ENCODE measurements at places on chromosomes 4 and X.

DNA sequence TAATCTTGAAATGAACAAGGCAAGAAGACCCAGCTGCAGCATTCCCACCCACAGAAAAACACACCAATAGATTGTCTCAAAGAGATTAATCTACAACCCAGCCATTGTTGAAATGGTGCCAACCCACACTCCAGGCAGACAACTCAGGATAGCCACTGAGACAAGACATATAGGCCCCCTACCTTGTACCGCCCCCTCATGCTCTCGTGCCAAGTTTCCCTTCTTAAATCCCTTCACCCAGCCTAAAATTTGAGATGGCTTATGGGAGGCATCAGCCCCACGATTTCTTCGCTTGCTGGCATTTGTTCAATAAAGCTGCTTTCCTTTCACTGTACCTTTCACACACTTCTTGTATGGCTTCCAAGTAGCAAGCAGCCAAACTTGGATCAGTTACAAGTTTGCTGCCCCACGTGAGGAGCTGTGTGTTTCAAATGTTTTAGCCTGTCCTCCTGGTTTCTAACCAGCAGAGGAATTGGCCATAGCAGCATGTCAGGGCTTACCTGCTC, 1754.1 kb downstream of the C4orf33 start:
- peak; percentile 3 for DNase-seq

DNA sequence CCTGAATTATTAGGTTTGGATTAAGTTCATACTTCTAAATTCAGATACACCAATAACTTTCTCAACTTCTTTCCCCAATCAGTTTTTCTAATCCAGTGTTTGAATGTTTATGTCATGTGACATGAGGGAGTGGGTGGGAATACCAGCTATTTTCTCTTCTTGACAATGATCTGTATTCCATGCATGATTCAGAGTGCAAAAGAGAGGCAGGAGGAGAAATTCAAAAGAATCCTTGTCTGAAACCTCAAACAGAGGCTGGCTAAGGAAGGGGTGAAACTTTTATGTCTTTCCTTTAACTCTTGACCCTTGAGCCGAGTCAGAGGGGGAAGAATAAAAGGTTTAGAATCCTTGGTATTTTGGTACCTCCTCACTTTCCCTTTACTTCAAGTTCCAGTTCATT, 544.7 kb downstream of the SPRY1 start:
- DNase-seq, result peak; percentile 29

DNA sequence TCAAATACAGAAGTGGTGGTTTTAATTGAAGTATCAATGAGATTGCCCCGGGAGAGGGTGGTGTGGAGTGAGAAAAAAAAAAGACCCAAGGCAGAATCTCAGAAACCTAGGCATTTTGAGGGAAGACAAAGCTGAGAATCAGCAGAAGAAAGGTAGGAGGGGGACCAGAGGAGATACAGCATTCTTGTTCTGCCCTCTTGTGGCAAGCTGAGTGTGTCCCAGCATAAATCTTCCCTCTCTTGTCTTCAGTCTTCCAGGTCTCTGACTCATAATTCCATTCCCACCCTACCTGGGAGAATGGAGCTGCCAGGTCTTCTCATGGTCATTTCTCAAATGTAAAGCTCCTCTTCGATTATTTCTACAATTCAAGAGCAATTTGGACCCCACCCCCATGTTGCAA, 32.7 kb upstream of the MAGED1 start:
- peak; percentile 59 for DNase-seq

GRCh38 chrX:21412883-21413282, 38.7 kb downstream of the CNKSR2 start:
- no peak for DNase-seq

GRCh38 chrX:126820700-126821420, 1.3 kb downstream of the PRR32 start:
- no peak for DNase-seq

DNA sequence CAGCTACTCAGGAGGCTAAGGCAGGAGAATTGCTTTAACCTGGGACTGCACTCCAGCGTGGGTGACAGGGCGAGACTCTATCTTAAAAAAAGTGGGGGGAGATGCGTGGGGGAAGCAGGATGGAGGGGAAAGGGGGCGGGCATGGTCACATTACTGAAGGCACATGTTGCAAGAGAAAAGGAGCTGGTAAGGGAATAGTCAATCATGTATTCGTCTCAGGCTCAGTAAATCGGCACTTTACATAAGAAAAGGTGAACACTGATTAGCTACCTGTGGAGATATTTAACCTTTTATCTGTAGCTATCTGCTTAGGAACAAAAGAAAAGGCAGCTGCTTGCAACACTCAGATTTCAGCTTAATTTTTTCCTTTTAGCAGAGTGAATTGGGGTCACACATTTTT, 132.5 kb downstream of the PLS3 start:
- DNase-seq, result no peak

- peak; percentile 29 for DNase-seq
Measured at GRCh38 chrX:8879750-8880149, 78.6 kb upstream of the FAM9A start.

GRCh38 chr4:95377366-95377900, 171.3 kb downstream of the UNC5C start:
- no peak for DNase-seq

DNA sequence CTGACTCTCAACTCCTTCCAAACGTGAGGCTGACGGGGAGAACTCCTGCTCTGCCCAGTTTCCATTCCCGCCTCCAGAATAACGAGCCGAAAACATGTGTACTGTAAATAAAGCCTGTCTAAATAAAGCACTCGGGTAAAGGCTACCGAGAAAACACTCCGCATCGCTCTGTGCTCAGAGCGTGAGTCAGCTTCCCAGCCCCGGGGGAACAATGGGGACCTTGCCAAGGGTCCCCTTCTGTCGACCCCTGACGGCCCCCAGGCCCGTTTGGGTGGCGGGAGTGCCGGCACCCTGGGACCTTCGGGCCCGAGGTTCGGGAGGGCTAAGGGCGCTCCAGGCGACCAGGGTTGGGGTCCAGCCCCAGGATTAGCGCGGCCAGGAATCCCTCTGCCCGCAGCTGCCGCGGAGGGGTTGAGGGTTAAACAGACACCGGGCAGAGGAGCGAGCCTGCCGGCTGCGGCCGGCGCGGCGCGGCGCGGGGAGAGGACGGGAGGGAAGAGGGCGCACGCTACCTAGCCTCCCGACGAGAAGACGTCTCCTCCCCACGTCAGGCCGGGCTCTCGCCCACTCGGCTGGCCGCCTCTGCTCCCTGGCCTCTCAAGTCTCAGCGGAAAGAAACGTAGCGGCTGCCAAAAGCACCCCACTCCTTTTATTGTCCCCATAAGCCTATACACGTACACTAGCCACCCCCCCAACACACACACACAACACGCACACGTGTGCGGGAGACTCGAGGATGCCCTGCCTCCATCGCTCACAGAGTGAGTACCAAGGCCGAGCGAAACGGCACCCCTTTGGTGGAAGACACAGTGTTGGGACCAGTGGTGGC, 85.5 kb downstream of the BCOR start:
- peak; percentile 67 for DNase-seq

GRCh38 chrX:107445146-107445545, 4.3 kb upstream of the FRMPD3 start:
- DNase-seq, result no peak

DNA sequence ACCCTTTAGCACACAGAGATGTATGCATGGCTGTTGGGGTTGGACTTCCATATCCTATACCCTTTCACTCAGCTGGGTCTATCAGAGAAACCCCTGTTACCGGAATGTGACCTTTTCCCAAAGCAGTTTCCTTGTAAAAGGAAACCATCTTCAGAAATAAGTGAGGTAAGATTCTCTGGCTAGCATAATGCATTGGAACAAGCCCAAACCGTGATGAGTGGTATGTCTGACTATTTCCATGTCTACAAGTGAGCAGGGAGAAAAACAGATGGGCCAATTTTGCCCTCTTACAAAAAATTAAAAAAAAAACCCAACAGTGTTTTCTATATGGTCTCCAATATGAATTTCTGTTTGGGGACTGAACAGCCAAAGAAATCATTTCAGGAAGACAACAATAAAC, 283.9 kb downstream of the SMARCA1 start:
- DNase-seq, result peak; percentile 21

DNA sequence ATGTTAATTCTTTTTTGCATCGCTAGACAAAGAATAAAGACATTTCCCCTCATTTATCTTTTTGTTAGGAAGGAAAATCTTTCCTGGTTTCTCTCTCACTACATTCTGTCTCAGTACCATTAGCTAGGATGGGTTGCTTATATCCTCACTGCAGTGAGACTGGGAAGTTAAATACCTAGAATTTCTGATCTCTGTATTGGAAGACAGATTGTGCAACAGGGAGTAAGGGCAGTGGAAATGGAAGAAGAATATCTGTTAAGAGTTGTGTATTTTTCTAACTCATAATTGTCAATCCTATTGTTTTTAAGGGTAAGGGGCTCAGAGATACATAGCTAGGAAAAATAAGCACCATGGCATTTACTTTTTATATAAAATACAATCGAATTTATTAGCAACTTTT, 19.6 kb downstream of the PTPN13 start:
- no peak for DNase-seq

DNA sequence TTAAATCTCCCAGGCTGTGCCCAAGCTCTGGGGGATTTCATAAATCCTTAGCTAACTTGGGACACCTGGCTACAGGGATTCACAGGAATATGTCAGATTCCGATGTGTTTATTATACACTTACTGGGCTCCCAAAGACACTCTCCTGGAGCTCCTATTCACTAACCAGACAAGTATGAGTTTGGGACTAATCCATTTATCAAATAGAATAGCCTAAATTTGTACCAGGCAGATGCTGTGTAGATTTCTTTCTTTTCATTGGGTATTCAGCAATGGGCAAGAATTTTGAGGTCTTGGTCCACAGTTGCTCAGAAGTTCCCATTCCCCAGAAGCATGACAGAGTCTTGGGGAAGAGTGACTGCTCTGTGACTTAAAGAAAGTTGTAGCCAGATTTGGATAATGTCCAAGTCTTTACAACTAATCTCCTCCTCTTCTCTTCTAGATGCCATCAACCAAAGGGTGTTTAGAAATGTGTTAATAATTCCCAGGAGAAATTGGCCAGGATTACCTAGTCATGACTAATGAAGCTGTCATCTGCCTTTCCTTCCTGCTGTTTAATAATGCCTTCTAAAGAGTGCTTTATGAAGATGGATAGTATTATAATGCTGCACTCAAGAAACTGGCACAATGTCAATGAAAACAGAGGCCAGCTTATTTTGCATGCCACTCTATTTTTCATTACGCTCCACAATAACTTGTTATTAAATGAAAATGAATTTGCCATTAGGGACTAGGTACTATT, 120.9 kb downstream of the CHIC2 start:
- peak; percentile 73 for DNase-seq

DNA sequence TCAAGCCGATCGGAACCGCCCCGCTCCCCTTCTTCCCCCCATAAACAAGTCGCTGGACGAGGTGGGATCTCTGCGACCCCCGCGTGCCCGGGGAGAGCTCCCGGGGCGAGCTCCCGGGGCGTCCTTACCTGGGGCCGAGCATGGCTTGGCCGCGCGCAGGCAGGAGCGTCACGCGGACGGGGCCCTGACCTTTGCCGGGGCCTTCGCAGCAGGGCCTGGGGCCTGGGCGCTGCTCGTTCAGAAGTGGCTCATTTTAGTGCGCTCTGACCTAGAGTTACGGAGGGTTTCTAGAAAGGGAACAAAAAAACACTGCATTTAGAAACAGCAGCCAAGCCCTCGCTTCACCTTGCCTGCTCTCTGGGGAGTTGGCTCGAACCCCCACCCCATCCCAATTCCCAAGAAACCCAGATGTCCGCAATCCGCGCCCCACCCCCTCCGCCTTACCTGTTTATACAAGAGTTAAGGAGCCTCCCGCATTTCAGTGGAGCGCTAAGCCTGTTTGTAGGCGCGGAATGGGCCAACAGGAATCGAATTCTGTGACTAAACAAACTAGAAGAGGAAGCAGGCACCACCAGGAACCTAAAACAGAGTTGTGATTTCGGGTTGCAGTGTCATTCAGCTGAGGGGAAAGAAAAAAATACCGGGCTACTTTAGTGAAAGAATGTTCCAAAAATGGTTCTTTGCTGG, 814 bp upstream of the RBM47 start:
- DNase-seq, result no peak

DNA sequence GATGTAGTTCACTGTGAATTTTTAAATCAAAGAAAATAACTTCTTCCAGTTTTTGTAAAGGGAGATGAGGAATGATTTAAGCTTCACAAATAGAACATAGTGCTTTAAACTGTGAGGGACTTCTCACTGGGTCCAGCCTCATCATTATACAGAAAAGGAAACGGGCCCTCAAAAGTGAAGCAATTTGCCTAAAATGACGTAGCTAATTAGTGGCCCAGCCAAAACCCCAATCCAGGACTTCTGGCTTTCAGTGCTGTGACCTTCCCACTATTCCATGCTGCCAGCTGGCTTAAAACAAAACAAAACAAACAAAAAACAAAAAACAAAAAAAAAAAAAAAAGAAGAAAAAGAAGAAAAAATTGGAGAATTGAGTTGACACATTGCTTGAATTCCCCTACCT, 45.0 kb upstream of the STOX2 start:
- DNase-seq, result no peak

- DNase-seq, result peak; percentile 91
Measured at GRCh38 chr4:78864405-78865024, 74.7 kb downstream of the PAQR3 start.

- no peak for DNase-seq
Measured at GRCh38 chrX:74523224-74523623, 91.2 kb downstream of the RLIM start.

- DNase-seq, result no peak
Measured at GRCh38 chr4:121863799-121864198, 6.5 kb downstream of the BBS7 start.

DNA sequence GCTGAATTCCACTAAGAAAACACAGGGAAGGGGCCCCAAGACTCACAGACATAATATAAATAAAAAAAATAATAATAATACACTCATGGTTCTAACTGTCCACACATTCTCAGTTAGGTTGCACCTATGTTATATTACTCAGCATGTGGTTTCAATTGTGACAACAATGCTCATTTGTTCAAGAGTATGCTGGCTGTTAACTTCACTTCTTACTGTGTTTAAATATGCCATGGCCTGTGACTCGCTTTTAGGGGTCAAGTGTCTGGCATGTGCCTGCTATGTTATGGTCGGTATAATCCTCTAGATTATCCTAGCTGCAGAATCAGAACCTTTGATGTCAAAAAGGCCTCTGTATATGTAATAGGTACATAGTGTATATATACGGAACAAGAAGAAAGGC, 324.8 kb upstream of the INTU start:
- DNase-seq, result no peak

GRCh38 chr4:181674315-181674875, 568.8 kb upstream of the TENM3 start:
- DNase-seq, result peak; percentile 62

DNA sequence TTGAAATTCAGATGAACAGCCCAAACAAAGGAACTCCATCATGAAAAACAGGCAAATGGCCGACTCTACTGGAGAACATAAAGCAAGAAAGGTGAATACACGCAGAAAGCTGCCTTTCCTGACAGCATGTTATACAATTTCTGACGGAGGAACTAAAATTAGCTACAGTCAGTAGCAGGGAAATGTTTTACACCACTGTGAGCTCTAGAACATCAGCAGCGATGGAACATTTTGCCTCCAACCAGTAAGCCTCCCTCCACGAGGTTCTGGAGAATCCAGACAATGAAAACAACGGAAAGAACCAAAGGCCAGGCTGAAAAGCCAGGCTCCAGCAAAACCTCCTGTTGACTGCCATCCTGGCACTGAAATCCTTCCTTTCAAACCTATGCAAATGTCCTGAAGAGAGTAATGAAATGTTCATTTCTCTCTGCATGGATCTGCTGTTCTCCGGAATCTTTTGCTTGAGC, 78.9 kb downstream of the IRF2 start:
- DNase-seq, result no peak

Measured in cardiac fibroblast (primary cell).